Dermis microvascular lymphatic vessel endothelial cell (primary cell): ENCODE measurements at places on chromosomes 11 and 22. TPM values are rescaled to one million over a fixed set of nuclear protein-coding genes. Genes with fewer than 3 reads are reported as not detected.

- peak; percentile 76 for DNase-seq
Measured at GRCh38 chr22:29313126-29313575, 2.3 kb downstream of the RASL10A start.

GRCh38 chr22:23105919-23106318, 35.6 kb downstream of the GNAZ start:
- no peak for DNase-seq

DNA sequence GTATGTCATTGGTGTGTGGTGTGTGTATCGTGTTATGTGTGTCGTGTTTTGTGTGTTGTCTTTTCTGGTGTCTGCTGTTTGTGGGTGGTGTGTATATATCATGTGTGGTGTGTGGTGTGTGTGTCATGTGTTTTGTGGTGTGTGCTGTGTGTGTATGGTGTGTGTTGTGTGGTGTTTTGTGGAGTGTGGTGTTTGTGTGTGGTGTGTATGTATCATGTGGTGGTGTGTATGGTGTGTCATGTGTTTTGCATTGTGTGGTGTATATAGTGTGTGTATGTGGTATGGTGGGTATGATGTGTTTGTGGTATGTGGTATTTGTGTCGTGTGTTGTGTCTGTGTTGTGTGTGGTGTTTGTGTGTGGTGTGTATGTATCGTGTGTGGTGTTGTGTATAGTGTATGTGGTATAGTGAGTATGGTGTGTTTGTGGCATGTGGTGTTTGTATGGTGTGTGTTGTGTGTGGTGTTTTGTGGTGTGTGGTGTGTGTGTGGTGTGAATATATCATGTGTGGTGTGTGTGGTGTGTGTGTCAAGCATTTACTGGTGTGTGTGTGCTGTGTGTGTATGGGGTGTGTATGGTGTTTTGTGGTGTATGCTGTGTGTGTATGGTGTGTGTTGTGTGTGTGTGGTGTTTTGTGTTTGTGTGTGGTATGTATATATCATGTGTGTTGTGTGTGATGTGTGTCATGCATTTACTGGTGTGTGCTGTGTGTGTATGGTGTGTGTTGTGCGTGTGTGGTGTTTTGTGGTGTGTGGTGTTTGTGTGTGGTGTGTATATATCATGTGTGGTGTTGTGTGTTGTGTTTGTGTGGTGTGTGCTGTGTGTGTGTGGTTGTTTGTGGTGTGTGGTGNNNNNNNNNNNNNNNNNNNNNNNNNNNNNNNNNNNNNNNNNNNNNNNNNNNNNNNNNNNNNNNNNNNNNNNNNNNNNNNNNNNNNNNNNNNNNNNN, 12.7 kb downstream of the PIM3 start:
- DNase-seq: no peak

- DNase-seq: no peak
Measured at GRCh38 chr22:44760476-44760875, 8.1 kb downstream of the ARHGAP8 start.

DNA sequence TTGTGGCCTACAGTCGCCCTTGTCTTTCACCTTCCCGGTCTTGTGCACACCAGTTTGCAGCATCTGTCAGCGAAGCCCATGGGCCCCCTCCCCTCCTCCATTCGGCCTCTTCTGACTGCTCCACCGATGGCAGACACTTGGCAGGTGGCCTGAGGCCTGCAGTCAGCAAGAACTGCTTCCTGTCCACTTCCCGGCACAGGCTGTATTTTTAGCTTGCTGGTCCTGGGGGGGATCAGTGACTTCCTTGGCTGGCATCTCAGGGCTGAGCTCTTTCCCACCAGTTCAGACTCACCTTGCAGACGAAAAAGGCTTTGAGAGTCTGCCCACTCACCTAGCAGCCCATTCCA, 106.4 kb downstream of the SYN3 start:
- peak; percentile 57 for DNase-seq

GRCh38 chr11:43644621-43645299, 35.8 kb upstream of the HSD17B12 start:
- peak; percentile 7 for DNase-seq

DNA sequence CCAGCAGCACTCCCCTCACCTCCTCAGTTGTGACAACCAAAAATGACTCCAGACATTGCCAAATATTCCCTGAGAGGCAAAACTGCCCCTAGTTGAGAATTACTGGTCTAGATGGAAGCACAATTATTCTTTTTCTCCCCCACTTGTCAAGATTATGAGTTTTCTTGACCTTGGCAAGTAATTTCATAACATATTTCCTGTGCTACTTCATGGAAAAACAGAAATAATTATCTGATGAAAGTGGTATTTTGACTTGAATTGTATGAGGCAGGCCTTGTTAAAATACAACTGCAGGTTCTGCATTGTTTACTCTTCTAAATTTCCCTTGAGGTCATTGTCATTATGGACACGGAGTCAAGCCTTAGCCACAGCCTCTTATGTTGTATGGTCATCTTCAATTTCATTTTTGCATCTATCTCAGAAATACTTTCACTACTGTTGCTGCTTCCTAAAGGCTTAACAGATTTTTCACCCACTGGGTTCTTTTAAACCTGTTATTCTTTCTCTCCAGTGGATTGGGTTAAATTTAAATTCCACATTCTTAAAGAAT, 32.2 kb upstream of the LDLRAD3 start:
- peak; percentile 19 for DNase-seq

DNA sequence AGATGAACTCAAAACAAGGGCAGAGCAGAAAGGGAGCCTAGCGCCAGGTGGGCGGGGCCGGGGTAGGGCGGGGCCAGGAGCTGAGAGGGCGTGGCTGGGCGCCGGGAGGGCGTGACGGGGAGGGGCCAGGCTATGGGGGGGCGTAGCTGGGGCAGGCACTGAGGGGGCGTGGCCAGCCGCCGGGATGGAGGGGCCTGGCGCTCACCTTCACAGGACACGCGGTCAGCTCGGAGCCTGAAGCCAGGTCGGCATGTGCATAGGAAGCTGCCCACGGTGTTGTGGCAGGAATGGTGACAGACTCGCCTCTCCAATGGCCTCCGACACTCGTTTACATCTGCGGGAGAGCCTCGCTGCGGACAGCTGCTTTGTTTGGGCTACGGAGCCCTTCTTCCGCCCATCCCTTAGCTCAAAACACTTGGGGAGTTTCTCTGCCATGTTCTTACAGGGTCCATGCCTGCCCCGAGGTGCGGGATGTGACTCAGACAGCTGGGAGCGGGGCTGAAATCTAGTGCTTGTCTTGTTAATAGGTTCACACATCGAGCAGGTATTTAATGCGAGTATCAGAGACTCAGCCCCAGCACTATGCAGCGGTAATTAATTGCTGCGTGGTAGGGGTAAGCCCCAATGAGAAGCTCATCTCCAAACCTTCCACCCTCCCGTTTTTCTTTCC, 13.4 kb downstream of the VWCE start:
- peak; percentile 66 for DNase-seq

SLC22A6 gene
- total RNA-seq: not detected in 2 replicates

SCGB1A1 gene
- total RNA-seq: not detected in 2 replicates

DNA sequence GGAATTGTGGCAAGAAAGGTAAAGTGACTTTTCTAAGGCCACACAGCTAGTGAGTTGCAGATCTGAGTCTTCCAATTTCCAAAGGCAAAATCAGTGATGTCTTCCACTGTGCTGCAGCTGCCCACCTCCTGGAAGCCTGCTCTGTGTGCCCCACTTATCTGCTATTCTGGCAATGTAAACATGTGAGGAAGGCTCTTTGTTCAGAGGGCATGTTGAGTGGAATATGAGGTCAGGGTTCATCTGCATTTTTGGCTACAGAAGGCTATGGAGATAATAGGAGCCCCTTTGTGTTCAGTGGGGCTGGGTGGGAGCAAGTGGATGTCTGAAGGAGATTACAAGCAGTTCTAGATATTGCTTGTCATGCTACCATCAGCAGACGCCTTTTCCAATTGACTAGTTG, 396.2 kb downstream of the BUD13 start:
- DNase-seq: no peak

- no peak for DNase-seq
Measured at GRCh38 chr22:38850941-38851849, 7.4 kb upstream of the NPTXR start.

RFPL2 gene
- 0.13 TPM in 1 of 2 replicates, not detected in the other for total RNA-seq

GRCh38 chr11:19874266-19874665, 161.6 kb downstream of the NAV2 start:
- DNase-seq: no peak

DNA sequence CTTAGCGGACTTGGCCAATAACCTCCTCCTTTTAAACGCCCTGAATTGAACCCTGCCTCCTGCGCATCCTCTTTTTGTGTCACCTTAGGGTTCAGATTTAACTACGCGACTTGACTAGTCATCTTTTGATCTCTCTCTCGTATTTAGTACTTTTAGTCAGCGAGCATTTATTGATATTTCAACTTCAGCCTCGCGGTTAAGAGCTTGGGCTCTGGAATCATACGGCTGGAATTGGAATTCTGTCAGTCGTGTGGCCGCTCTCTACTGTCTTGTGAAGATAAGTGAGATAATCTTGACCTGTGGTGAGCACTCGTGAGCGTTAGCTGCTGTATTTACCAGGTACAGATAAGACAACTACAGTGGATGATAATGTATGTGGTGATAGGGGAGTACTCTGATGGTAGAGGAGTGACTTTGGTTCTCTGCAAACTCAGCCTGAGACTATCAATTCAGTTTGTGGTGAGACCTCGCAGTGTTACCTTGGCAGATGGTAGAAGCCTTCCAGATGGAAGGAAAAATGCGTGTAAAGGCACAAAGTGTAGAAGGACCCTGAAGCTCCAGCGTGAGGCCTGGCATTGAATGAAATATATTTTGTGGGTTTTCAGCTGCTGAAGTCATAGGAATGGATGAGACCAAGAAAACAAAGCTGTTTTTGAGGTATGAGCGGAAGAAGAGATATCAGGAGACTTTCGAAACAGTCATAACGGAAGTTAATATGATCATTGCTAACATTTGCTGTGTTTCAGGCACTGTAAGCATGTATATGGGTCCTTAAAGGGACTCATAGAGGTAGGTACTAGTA, 682 bp downstream of the ATM start:
- no peak for DNase-seq

TRIM49C gene
- not detected in 2 replicates for total RNA-seq

CDC42EP2 gene
- 6.4 and 7.8 TPM in 2 replicates for total RNA-seq

WNT11 gene
- 0.13 TPM in 1 of 2 replicates, not detected in the other for total RNA-seq

DNA sequence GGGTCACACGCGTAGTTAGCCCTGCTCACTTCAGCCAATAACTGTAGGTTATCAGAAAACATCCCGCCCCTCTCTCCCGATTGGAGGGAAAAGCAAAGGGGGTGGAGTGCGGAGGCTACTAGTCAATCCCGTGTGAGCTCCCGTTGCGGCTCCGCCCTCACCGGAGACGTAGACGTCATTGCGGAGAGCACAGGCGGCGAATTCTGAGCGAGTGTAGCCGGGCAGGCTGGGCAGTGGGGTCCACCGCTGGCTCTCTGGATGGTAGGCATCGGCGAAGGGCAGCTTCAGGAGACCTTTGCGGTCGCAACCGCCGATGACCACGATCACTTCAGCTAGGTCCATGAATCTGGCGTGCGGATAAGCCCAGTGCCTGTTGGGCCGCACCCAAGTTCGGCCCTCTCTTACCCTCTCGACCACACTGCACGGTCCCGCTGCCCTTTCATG, 4.7 kb downstream of the KLHL35 start:
- DNase-seq: peak; percentile 95

DNA sequence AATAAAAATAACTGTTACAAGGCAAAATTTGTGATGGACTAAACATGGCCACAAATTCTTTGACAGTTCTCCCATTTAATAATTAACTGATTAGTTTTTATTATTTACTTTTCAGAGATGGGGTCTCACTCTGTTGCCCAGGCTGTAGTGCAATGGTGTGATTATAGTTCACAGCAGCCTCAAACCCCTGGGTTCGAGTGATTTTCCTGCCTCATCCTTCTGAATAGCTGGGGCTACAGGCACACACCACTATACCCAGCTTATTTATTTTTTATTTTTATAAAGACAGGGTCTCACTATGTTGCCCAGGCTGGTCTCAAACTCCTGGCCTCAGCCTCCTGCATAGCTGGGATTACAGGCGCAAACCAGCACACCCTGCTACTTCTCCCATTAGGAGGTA, 4.5 kb upstream of the PATL1 start:
- DNase-seq: no peak

- DNase-seq: no peak
Measured at GRCh38 chr11:46661836-46662235, 38.6 kb downstream of the ARHGAP1 start.

GRCh38 chr11:74203966-74204365, 32.9 kb downstream of the PPME1 start:
- no peak for DNase-seq

DNA sequence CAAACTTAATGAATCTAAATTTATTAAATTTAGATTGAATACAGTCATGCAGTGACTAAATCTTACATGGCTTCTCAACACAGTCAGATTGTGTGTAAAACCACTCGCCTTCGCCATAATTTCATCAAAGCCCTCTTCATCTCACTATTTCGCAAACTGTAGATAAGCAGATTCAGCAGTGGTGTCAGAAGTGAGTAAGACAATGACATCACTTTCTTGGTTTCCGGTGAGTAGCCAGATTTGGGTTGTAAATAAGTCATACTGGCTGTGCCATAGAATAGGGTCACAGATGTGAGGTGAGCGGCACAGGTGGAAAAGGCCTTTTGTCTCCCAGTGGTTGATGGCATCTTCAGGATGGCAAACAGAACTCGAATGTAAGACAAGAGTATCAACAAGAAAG, 3.4 kb downstream of the OR10A6 start:
- no peak for DNase-seq

CEP126 gene
- 0.25 and 0.51 TPM in 2 replicates for total RNA-seq

KRTAP5-1 gene
- not detected in 2 replicates for total RNA-seq

DNA sequence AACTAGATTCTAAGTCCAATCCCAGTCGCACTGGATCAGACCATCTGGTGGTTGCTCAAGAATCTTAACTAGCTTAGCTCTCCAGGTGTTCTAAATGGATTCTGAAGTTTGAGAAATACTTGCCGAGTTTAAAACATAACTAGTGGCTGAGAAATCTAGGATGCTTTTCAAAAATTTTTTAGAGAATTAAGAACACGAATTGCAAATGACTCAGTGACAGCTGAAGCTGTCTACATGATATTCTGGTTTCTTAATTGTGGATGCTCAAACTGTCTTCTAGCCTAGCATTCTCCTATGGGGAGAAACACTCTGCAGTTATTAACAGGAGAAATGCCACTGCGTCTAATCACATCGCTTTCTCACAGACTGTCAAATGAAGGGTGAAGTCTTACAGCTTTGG, 20.2 kb upstream of the TP53AIP1 start:
- DNase-seq: no peak

PRRG4 gene
- total RNA-seq: 0.64 and 1.9 TPM in 2 replicates

- no peak for DNase-seq
Measured at GRCh38 chr22:43521716-43522115, 109.9 kb downstream of the MPPED1 start.
